ENCODE measurements at places on chromosomes 7 and 10. TPM values are rescaled to one million over a fixed set of nuclear protein-coding genes. Genes with fewer than 3 reads are reported as not detected.

Gene ZCWPW1
- 1.3 TPM for total RNA-seq

Gene TMEM176A
- total RNA-seq: 130 TPM

Gene AKR1C4
- total RNA-seq: not detected

Gene SDK1
- total RNA-seq: 1.3 TPM

Gene HOXA13
- total RNA-seq: 33.8 TPM

Gene ITPRID1
- total RNA-seq: 0.91 TPM

DNA sequence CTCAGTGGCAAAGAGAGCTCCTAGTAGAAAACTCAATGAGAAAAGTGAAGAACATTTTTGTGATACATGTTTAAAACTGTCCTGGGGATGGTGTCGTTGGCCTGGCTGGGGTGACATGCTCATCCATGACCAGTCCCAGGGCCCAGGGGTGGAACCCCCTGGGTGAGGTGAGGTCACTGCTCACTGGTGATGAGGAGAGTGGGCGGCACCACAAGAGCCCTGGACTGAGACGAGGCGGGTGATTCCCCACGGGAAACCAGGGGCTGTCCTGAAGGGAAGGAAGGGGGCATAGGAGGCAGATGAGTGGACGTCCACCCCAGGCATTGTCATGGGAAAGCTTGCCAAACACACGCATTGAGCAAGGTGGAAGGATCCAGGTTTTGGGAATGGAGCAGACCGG lies 54.6 kb downstream of the HTR5A start:
- DNase-seq: no peak

- no peak for DNase-seq
Observed at GRCh38 chr10:29068302-29068701, 220.6 kb upstream of the LYZL1 start.

- peak; percentile 16 for DNase-seq
Observed at GRCh38 chr10:48607356-48608278, 2.7 kb upstream of the ARHGAP22 start.

GRCh38 chr7:69735582-69735981 lies 137.3 kb downstream of the AUTS2 start:
- DNase-seq: no peak

DNA sequence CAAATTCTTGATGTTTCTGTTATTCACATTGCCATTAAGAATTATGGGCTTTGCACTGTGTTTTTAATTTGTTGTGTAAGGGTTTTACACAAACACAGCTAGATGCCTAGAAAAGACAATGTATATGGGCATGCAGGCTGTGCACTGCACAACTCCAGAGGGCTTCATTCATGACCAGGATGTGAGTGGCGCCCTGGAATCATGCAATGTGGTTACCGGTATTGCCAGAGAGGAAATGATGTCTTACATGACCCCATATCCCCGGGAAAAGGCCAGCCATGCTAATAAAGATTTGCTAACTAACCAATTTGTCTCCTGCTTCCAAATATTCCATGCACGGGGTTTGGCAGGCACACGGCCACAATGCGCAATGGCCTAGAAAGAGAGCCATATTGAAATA lies 16.9 kb downstream of the KCNMA1 start:
- no peak for DNase-seq

- DNase-seq: peak; percentile 16
Observed at GRCh38 chr10:46518028-46518725, 38.3 kb downstream of the GPRIN2 start.

DNA sequence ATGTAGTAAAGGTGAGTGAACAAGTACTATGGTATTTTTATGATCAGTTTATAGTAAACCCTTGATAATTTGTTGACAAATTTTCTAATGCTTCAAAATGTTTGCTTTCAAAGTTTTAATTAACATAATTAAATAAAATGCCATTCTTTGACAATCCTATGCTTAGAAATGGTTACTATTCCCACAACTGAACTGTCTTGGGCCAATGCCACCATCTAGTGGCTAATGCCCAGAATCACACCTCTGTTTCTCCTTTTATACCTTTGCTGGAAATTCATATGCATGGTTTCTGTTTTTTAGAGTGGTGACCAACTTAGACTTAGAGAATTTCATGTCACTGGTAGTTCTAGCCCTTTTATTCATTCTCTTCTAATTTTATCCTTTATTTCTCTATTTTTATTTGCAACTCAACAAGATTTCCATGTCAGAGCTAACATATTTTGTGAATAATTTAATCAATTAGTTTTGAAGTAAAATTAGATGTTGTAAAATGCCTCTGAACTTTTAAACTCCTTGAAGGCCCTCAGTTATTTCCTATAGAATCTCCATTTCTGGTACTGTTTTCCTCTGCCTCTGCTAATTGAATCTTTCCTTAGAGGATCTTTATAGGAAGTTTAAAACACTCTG lies 31.1 kb downstream of the PCGF5 start:
- DNase-seq: peak; percentile 49

- no peak for DNase-seq
Observed at GRCh38 chr7:53596230-53596629, 560.8 kb downstream of the POM121L12 start.

DNA sequence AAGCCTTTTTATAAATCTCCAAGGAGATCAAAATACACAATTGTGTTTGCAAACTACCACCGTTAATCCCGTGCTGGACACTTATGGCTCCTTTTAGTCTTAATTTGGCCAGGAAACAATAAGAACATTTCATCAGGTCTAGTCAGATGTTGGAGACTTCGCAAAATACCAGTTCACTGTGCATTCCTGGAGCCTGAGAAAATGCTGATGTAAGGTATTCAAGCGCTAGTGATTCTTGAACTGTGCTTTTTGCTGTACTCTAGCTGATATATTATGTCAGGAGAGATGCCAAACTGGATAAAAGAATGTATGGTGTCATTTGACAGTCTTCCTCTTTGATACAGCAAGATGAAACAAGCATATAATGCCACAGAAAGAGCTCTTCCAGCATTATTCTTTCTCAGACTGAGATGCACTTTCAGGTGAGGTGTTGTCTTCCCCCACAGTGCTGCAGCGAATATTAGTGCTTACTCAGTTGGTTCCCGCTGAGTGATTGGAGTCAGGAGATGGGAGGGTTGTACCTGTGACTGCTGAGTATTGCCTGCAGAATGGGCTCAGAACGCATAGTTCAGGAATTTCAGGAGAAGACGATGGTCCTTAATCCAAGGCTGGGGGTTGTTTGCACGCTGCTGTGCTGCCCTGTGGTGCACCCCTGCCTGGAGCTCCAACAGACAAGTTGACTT lies 59.2 kb downstream of the OGDH start:
- DNase-seq: no peak

- no peak for DNase-seq
Observed at GRCh38 chr7:98988641-98989040, 110.3 kb downstream of the TRRAP start.

- no peak for DNase-seq
Observed at GRCh38 chr10:116418389-116418788, 9.3 kb upstream of the PNLIPRP3 start.

GRCh38 chr7:27224983-27225934 lies 17.3 kb upstream of the EVX1 start:
- no peak for DNase-seq

GRCh38 chr7:142485617-142486226 lies 227.9 kb upstream of the PRSS58 start:
- no peak for DNase-seq

DNA sequence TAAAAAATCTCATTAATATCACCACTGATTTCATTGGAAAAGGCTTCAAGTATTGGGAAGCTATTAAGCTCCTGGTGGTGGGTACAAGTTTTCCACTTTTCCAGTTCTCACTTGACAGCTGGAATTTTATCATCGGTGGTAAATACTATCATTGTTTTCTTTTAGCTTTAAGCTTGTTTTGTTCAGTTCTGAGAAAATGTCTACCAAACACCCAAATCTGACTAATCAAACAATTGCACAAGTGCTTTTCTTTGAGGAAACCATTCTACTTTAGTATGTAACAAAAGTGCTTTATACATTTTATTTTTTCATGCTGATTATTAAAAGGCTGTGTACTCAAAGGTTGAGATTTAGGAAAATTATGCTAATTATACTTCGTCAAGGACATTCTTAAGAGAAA lies 7.9 kb downstream of the PRPF18 start:
- no peak for DNase-seq

- DNase-seq: peak; percentile 49
Observed at GRCh38 chr10:119207713-119208552, 562 bp downstream of the GRK5 start.

DNA sequence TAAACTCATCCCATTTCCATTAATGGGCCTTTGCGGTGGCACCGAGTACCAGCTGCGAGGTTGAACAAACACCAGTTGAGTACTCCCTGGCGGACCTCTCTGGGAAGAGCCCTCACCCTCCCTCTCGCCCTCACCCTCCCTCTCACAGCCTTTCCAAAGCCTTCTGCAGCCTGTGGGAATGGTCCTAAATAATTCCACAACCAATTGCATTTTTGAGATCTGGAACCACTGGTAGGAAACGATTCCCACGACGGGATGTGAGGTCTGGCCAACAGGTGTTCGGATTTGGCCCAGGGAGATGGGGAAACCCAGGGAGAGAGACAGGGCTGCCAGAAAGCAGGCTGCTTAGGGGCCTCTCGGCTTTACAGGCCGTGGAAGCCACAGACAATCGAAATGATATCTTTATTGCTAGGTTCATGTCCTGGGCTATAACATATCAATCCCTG lies 5.3 kb downstream of the PTF1A start:
- no peak for DNase-seq

DNA sequence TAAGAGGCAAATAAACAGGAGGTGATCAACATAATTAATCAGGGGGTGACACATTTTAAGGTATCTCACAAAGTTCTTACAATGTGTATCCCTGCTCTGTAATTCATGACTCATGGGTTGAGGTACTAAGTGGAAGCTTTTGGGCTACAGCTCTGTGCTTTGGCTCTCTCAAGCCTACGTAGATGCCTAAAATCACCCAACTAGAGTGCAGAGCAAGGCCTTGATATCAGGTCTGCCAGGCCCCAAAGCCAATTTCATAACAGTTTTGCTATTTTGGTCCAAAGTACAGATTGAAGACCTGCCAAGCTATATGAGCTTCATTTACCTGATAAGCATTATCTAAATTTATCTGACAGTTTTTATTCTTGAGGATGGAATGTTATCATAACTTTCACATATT lies 175.3 kb upstream of the BET1 start:
- no peak for DNase-seq

DNA sequence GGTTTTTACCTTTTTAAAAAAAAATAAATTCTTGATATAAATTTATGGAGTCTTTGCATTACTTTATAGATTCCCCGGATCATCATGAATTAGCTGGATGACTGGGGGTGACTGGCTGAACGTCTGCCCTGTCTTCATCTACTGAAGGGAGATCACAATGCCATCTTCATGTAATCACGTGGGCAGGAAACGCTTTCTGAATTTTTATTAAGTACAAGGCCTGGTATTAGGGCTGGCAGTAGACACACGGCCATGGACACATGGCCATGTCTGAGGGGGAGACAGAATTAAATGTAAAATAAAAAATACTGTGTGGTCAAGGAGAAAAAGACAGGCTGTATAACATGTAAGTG lies 111.2 kb downstream of the VIPR2 start:
- no peak for DNase-seq
